ENCODE measurements at places on chromosomes 7 and 10. TPM values are rescaled to one million over a fixed set of nuclear protein-coding genes. Genes with fewer than 3 reads are reported as not detected.

The CHN2 gene
- total RNA-seq, result not detected

GRCh38 chr10:80442879-80443278 lies 11.2 kb upstream of the TSPAN14 start:
- no peak for DNase-seq

DNA sequence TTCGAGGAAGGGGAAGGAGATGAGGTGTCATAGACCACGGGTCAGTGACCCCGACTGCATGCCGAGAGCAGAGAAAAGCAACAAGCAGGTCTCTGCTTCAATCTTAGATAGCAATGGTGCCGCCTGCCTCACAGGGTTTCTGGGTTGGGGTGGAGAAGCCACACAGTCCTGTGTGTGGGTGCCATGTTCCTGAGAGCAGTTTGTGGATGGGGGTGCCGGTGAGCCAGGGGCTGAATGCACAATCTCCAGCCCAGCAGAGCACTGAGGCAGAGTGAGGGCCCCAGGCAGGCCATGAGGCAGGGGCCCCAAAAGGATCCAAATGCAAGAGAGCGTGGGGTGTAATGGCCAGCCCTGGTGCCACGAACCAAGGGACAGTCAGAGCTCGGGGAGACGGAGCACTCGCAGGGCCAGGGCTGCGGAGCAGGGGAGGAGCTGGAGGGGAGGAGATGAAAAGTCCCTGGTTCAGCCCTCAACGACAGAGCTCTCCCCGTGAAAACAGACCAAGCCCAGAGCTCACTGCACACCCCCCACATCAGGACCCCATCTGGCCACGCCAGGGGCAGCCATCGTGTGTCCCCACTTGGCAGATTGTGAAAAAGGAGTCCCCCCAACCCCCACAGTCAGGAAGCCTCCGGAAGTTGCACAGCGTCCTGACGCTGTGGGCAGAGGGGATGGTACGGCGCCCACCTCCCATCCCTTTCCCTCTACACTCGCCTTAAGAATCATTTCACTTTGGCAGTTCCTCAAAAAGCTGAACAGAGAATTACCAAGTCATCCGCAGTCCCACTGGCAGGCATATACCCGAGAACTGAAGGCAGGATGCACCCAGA lies 19.9 kb downstream of the WDR86 start:
- no peak for DNase-seq

DNA sequence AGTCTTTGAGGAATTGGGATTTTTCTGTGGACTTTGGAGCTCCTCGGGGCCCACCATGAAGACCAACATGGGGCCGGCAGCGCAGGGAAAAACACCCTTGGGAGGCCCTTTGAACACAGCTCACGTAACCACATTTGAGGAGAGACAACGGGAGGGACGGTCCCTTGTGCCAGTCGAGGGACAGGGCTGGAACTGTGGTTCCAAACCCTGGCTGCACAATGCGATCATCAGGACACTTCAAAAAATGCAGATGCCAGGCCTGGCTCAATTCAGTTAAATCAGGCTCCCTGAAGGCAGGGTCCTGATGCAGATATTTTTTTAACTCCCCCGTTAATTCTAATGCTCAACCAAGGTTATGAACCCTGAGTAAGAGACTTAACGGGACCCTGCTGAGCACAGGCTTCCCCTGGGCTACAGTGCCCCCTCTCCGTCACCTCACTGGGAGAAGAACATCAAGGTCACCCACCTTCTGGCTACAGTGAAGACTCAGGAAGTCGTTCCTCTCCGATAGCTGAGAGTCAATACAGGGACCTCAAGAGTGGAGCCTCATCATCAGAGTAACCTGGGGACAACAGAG lies 30.4 kb downstream of the LYZL1 start:
- no peak for DNase-seq

Measured in GM23248 (cell line).